ENCODE measurements at places on chromosomes 5 and 9.

DNA sequence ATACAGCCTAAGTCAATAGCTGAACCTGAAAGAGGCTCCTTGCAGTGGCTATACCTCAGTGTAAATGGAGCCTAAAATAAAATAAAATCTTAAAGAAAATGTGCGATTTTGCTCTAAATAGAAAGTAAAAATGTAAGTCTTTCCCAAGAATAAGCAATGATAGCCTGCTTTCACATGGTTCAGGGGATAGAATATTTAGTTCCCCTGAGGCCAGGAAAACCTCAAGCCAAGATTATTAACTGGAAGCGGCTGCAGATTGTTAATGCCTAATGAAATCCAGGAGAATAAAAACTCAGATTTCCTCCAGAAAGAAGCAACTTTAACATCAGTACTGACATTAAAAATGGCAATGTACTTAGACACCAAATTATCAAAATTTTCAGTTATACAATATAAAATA, 463.7 kb downstream of the CYLC2 start:
- no peak for DNase-seq

GRCh38 chr5:73380041-73380440, 68.5 kb downstream of the FOXD1 start:
- DNase-seq, result no peak

- no peak for DNase-seq
Measured at GRCh38 chr5:76082772-76083554, at the start of gene SV2C. Gene SV2C, plus strand, starts transcription at chr5:76083383. Its CDS starts 48,368 bp downstream, at chr5:76131751.

DNA sequence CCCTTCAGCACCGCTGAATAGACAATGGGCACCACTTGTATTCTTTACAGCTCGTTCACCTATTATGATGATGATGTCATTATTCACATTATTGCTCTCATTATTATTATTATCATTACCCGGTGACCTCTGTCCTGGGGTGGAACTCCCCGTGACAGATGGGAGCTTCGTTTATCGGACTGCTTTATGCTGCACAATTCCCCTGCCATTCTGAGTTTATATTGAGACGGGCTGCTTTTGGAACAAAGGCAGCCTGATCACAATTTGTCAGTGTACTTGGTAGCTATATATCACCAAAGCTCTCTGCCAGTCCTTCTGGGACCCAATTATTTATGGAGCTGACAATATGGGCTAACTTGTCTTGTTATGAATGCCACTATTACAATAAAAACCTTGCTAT, 1145.6 kb upstream of the WWC1 start:
- no peak for DNase-seq

- no peak for DNase-seq
Measured at GRCh38 chr5:51279983-51280706, 103.1 kb upstream of the ISL1 start.

- DNase-seq, result no peak
Measured at GRCh38 chr9:126128494-126129142, 198.0 kb upstream of the MVB12B start.

DNA sequence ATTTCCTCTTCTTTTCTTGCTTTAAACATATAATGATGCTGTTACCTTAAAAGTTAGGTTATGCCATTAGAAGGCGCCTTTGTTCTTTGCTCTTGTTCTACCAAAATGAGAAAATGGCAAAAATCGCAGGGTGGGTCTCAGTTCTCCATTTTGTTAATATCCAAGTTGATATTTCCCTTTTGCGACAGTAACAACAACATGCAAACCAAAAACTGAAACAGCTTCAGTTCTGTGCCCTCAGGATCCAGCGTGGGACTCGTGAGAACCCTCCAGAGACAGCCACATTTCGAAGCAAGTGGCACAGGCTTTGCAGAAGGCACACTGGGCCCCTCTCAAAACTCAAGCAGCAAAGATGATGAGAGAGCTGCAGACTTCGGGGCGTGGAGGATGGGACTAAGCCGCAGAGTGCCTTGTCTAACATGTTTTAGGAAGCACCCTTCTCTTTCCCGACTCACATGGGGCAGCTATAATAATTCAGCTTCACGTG, 33.0 kb upstream of the LCP2 start:
- no peak for DNase-seq

- DNase-seq, result no peak
Measured at GRCh38 chr5:142976861-142977260, 206.7 kb downstream of the ARHGAP26 start.

- DNase-seq, result no peak
Measured at GRCh38 chr5:139384591-139385051, 1.5 kb upstream of the SLC23A1 start.

- no peak for DNase-seq
Measured at GRCh38 chr5:171773106-171773505, 12.5 kb upstream of the SMIM23 start.

DNA sequence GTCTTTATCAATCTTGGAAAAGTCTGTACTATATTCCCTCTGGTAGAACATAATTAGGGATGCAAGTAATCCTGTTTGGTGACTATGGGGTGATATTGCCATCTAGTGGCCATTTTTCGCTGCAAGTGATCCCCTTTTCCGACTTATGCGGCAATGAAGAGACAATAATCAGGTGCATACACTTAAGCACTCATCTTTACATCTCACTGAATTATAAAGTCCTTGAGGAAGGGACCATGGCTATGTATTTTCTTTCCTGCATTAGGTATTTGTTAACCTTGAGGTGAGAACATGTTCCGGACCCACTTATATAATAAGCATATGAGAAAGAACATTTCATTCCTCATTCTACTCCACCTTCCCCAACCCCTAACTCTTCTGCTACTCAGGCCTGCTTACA, 19.6 kb upstream of the LIX1 start:
- DNase-seq, result no peak

- DNase-seq, result no peak
Measured at GRCh38 chr5:53543401-53543800, 17.0 kb upstream of the NDUFS4 start.

- no peak for DNase-seq
Measured at GRCh38 chr5:35183556-35183955, 46.7 kb downstream of the PRLR start.

GRCh38 chr9:125110464-125110863, 32.9 kb downstream of the SCAI start:
- DNase-seq, result no peak

GRCh38 chr5:112195924-112196323, 223.2 kb downstream of the EPB41L4A start:
- DNase-seq, result no peak

GRCh38 chr9:38091310-38092199, 22.5 kb upstream of the SHB start:
- no peak for DNase-seq

- DNase-seq, result no peak
Measured at GRCh38 chr5:60232036-60232795, 338.7 kb upstream of the PDE4D start.
